Calu3 (cell line): ENCODE measurements at places on chromosomes 1 and 21.

DNA sequence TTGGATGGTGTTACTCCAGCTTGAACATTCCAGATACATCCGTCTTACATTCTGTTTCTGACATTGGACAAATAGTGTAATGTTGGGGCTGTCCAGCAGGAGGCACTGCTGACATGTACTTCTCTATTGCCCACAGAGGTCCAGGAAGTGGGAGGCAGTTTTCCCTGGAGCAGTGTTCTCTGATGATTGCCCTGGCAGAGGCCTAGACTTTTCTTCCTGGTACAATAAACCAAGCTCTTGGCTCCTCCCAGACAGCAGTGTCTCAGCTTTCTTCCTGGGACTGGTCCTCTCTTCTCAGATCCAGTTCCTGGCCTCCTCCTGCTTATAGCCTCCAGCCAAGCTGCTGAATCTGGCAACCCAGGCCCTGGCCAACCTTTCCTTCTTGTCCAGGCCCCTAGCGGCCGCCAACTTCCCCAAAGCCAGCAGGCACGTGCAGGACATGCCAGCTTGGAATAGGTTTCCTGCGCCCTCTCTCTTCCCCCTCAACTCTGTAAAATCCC is 14.9 kb upstream of the IFNLR1 start:
- DNase-seq = peak; percentile 78

DNA sequence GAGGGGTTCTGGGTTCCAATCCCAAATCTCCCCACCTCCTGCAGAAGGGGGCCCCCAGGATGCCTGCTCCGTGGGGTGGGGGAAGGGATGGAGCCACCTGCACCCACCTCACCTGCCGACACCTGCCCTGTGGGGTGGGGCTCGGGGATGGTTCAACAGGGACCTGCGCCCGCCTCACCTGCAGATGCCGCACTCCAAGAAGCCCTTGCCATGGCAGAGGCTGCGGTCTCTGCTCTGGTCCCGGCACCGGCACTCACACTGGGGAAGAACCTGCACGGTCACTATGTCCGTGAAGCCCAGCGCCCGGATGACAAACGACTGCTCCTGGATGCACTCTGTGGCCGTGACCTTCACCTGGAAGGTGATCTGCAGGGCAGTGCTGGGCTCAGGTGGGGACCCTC is 18.1 kb upstream of the PTTG1IP start:
- DNase-seq = no peak

DNA sequence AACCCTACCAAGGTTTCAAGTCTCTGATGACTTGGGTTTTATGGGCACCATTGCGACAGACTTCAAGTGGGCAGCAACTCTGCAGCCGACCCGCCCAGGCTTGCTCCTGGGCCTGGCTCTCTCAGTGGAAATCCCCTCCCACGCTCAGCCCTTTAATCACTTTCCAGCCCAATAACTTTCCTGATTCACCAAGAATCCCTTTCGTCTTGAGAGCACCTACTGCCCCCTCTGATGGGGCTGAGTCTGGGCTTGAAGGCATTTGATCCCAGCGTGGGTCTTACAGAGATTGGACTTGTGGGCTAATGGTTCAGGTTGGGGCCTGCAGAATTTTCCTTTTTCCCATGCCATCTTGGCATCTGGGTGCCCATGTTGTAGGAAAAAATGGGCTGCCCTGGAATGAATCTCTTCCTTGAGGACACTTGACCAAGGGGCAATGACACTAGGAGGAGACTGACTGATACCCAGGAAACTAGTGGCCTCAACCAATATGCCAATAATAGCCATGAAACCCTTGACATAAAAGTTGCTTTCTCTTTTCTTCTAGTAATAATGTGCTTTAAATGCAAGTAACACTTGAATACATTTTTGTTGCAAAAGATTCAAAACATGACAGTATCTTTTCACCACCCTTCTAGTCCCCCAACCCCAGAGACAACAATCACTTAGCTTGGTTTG is 7.8 kb upstream of the PHLDA3 start:
- DNase-seq = no peak

- no peak for DNase-seq
Measured at GRCh38 chr1:38046333-38046883, at the start of gene POU3F1. POU3F1 (minus strand) TSS chr1:38046793; CDS start chr1:38046743, 50 bp downstream.

- no peak for DNase-seq
Measured at GRCh38 chr1:5312862-5313261, 658.5 kb downstream of the AJAP1 start.

DNA sequence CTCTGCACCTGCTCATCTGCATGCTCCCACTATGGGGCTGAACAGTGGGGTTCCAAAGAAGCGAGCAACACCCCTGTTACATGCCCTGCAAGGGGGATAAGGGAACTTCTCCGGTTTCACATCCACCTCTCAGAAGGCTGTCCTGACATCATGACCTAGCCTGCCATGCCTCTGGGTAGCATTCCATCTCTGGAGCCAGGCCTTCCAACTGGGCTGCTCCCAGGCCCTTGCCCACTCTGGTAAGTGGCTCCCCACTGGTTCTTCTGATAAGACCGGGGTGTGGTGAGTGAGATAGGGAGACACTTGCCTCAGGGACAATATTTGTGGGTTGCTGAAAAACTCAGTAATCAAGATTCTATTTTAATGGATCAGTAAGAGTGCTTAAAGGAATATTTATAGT is 57.8 kb downstream of the KCNJ15 start:
- DNase-seq = no peak

DNA sequence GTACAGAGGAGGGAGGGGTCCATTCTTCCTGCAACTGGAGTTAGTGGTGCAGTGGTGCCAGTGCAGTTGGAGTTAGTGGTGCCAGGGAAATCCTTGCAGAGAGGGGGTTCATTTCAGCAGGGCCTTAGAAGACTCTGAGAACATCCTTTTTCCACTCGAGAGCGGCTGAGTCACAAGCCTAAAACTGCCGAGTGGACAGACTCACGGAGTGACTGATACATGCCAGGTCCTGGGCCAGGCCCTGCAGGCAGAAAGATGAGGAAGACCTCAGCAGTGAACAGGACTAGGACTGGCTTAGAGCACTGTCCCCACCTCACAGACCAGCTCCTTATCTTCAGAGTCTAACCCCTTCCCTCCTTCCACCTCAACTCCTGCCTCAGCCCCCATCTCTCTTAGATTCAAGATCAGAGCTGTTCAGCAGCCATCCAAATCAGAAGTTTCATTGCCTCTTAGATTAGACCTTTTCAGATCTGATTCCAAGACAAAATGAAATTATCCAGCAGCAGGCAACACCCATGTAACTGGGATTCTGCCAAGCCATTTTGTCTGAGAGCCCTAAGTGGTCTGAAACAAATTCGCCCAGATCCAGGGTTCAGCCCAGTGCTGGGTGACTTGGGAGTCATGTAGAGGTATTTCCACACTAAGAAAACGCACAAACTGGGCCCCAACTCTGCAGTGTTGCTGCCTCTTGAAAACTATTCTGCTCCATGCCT is 12.7 kb upstream of the IKBKE start:
- DNase-seq = no peak

DNA sequence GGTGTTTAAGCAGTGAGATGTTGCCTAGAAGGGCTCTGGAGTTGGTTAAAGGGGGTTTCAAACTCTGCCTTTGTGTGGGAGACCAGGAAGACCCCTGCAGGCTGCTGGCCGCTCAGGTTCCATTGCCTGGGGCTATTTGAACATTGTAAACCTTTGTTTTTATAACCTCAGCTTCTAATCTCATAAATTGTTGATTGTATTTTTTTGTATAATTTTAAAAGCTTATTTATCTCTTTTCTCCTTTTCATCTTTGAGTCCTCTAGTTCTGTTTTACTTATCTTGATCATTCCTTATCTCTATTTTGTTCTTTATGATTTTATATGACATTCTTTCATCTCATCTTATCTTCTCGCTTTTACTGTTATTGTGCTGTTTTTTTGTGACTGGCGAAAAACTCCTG is 45.5 kb upstream of the SOX13 start:
- no peak for DNase-seq

- DNase-seq = no peak
Measured at GRCh38 chr1:235250430-235250829, 77.5 kb downstream of the ARID4B start.

DNA sequence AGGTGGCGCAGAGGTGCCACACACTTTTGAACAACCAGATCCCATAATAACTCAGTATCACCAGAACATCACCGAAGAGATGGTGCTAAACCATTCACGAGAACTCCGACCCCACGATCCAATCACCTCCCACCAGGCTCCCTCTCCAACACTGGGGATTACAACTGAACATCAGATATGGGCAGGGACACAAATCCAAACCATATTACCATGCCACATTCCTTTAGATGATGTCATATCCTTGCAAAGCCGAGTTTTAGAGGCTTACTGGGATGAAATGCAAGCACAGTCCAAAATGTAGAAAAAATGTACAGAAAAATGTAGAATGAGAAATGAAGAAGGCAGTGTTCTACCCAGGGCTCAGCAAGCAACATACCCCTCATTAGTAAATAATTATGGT is 64.7 kb downstream of the SGIP1 start:
- DNase-seq = no peak

DNA sequence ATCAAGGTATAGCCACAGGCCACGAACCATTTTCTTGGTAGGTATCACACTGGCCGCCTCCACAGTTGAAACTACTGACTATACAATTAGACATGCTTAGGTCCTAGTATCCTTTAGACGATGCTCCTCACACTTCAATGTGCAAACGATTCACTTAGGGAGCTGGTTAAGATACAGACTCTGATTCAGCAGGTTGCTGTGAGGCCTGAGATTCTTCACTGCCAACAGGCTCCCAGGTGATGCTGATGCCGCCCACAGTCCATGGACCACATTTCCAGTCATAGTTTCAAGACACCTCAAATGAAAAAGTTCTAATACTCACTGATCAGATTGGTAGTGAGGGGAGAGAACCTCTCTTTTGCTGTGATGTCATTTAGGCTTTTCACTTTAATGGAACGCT is 6.8 kb downstream of the ATP5PO start:
- no peak for DNase-seq

- no peak for DNase-seq
Measured at GRCh38 chr1:234863551-234863971, 253.6 kb upstream of the IRF2BP2 start.

DNA sequence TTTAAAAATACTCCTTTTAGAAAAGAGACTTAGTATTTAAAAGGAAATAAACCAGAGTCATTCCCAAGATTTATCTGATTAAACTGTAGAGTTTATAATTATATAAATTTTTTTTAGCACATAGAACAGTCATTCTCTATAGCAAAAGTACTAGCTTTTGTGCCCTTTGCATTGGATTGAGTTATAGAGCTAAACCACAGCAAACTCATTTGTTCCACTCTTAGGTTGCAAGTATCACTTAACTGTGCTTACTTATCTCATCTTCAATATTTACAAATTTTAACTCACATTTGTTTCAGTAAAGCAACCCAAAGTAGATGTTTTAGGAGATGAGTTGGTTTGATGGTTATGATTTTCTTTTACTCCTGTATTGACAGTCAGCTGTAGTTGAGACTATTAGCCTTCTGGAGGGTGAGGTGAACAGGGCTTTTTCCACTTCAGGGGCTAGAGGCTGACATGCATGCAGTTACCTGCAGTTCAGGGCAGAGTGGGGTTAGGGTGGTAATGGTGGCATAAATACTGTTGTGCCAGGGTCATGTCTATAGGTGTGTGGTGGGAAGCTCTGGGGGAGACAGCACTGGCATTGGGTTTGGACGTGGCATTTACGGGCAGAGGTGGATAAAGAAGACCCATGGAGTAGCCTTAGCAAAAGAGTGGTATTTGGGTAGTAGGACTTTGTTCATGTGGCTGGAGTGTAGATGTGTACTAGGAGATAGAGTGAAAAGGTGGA is 42.1 kb downstream of the DYRK1A start:
- no peak for DNase-seq

- no peak for DNase-seq
Measured at GRCh38 chr1:78291418-78291817, 199.4 kb upstream of the PTGFR start.

DNA sequence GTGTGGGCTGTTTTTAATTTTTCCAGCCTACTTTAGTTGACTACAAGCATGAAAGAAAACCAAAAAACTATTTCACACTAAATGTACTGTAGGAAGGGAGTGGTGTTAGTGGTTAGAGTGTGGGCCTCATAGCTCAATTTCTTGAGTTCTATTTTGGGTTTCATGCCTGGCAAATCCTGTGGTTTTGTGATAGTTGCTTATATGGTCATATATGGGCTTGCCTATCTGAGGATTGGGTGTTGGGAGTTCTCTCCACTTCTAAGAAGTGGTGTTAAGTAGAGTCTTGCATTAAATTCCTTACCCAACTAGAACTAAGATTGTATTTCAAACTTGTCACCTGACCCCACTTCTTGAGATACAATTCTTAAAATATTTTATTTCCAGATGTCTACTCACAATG is 37.8 kb upstream of the COL11A1 start:
- DNase-seq = no peak

GRCh38 chr1:178745260-178745659 is 20.2 kb downstream of the RALGPS2 start:
- DNase-seq = no peak

DNA sequence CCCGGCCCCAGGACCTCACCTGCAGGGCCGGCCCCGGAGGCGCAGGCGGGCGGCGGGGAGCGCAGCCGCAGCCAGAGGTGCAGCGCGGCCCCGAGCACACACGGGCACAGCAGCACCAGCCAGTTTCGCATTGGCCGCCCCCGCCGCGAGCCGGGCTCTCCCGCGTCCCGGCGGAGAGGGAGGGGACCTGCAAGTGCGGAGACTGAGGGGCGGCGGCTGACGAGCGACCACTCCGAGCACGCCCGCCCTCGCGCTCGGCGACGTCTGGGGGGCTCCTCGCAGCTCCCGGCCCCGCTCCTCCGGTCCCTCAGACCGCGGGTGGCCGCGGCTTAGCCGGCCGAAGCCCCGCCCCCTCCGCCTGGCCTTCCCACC is at the start of gene B3GALNT2:
TSS of gene B3GALNT2 (minus strand) at position 331 of the 372 bp plus-strand sequence. CDS start at position 131, 200 bp downstream.
- no peak for DNase-seq

- no peak for DNase-seq
Measured at GRCh38 chr1:7726623-7727022, 44.5 kb upstream of the VAMP3 start.

GRCh38 chr1:161484613-161485012 is 20.6 kb upstream of the FCGR2A start:
- no peak for DNase-seq

DNA sequence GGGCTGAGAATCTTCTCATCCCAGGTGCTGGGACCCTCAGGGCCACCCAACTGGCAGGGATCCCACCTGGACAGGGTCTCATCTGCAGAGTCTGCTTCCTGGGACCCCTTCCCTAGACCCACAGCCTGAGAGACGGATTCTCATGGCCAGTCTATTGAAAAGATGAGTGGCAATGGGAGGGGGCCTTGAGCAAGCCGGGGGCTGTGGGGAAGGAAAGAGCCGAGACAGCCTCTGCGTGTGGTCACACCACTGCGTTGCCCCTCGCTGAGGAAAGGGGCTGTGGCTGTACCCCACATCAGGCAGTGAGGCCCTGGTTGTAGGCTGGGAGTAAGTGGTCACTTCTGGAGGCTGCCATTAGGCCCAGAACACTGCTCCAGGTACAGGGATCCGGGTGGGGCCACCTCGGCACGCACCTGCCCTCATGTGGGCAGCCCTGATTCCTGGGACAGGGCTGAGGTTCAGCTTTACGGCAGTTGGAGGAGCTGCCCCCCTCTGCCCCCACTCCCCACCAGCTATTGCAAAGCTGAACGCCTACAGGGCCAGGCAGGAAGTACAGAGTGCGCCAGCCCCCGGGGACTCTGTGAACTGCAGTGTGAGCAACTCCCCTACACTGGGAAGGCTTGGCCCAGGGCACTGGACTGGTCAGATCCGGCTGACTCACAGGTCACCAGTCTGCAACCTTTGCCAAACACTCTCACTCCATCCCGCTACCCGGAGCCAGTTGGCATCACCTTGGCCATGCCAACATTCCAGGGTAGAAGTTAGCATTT is 106.9 kb downstream of the RIPK4 start:
- peak; percentile 41 for DNase-seq

GRCh38 chr1:53653200-53653575 is 85.8 kb downstream of the GLIS1 start:
- no peak for DNase-seq

- DNase-seq = no peak
Measured at GRCh38 chr1:59520827-59521418, 224.0 kb downstream of the FGGY start.
